ENCODE measurements at places on chromosomes 5 and 9. TPM values are rescaled to one million over a fixed set of nuclear protein-coding genes. Genes with fewer than 3 reads are reported as not detected.

DNA sequence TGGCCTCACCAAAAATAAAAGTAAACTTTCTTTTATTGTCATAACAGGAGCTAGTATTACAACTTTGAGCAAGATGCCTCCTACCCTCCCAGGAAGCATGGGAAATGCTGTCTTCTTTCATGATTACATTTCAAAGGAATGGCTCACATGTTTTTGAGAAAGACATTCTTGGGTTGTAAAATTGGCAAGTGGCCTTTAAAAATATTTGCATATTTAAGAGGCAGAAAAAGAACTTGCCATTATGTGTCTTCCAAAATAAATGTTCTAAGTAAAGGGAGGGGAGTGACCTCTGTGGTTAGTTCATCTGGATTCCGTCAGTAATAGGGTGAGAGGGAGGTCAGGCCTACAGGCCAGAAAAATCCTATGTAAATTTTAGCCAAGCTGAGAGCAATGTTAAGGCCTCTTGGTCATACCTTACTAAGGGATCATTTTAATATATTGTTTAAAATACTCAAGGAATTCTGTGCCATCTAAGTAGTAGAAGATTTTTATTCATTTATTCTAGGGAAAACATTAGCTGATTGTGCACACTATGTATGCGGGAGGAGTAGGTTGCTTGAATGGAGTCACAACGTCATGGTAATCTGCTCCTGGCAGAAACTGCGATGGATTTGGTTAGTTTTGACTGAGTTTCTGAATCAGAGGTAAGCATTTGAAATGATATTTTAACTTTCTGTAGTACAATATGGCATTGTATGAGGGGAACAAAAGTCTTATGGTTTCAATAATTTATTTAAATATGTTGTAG is 1485.7 kb upstream of the CDH9 start:
- no peaks in the 10 kb centered on the region for H3K36me3 ChIP-seq
- no peaks in the 10 kb centered on the region for H3K4me1 ChIP-seq
- no peak overlapping the region for H3K4me3 ChIP-seq
- H3K27me3 ChIP-seq, result no peaks in the 10 kb centered on the region

Gene FOXD4
- 0.13 TPM for total RNA-seq

Gene SKP2
- 9.5 TPM for total RNA-seq

GRCh38 chr5:176737746-176738636 is 72.4 kb upstream of the UNC5A start:
- no peak for DNase-seq
- H3K4me3 ChIP-seq, result no peak overlapping the region
- peaks cover under 1% of the 10 kb centered on the region for H3K4me1 ChIP-seq
- no peak overlapping the region for H3K27ac ChIP-seq
- H3K36me3 ChIP-seq, result no peaks in the 10 kb centered on the region
- H3K27me3 ChIP-seq, result peaks cover 94% of the 10 kb centered on the region

- H3K27ac ChIP-seq, result no peak overlapping the region
- H3K4me1 ChIP-seq, result no peaks in the 10 kb centered on the region
- DNase-seq, result no peak
- no peaks in the 10 kb centered on the region for H3K36me3 ChIP-seq
- H3K27me3 ChIP-seq, result no peaks in the 10 kb centered on the region
Measured at GRCh38 chr5:22892441-22892840, 39.3 kb upstream of the CDH12 start.

- H3K36me3 ChIP-seq, result no peaks in the 10 kb centered on the region
- no peaks in the 10 kb centered on the region for H3K27me3 ChIP-seq
- H3K4me1 ChIP-seq, result peaks cover 30% of the 10 kb centered on the region
- peak overlapping the region; percentile 98 for H3K4me3 ChIP-seq
- peak overlapping the region; percentile 100 for H3K27ac ChIP-seq
Measured at GRCh38 chr5:32172923-32173266, 1.2 kb downstream of the GOLPH3 start.

Gene PCDHGA11
- 3.3 TPM for total RNA-seq

DNA sequence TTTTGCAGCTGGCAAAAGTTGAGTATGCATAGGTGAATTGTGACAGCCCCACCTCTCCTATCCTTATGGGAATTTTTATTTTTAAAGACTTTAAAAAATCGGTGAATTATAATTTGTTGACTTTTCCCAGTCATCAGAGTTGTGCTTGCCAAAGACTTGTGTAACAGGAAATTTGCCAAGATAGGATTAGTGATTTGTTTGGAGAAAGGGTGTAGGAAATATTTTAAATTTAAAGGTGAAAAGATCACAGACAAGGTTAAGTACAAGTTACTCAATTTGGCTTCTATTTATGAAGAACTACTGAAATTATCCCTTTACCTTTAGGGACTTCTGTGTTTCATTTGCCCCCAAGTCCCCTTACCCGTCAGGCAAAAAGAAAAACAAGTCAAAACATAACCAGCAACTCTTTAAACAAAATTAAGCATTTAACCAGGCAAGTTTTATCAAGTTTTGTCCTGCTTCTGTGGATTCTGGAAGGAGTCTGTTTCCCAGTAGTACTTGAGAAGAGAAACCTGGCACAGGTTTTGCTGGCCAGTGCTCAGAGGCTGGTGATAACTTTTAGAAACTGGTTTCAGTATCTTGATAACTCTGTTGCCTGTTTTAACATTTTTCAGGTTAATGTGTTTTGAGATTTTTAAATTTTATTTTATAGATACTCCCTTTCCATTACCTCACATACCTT is 285.4 kb downstream of the MAST4 start:
- no peak for DNase-seq
- no peaks in the 10 kb centered on the region for H3K36me3 ChIP-seq
- no peaks in the 10 kb centered on the region for H3K27me3 ChIP-seq
- H3K4me1 ChIP-seq, result peaks cover 28% of the 10 kb centered on the region
- peak overlapping the region; percentile 34 for H3K27ac ChIP-seq

Gene ECM2
- 11.6 TPM for total RNA-seq

Gene PCDHB9
- 0.98 TPM for total RNA-seq

GRCh38 chr9:72533322-72533721 is 11.9 kb downstream of the TMC1 start:
- H3K27me3 ChIP-seq, result no peaks in the 10 kb centered on the region
- no peaks in the 10 kb centered on the region for H3K4me1 ChIP-seq
- DNase-seq, result no peak
- H3K4me3 ChIP-seq, result no peak overlapping the region

Gene ENTREP1
- 25.1 TPM for total RNA-seq

DNA sequence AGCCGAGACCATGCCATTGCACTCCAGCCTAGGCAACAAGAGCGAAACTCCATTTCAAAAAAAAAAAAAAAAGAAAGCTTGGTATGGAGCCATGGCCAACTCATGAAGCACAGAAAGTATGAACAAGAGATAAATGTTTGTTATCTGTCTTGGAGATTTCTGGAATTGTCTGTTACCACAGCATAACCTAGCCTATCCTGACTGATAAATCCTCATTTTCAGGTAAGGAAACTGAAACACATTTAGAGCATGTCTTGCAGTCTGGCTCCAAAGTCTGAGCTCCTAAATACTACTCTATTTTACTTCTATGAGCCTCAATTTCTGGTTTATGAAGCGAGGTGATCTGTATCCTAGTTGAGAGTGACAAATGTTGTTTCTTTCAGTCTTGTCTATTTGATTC is 68.3 kb upstream of the SLC44A1 start:
- no peak overlapping the region for H3K27ac ChIP-seq
- no peak overlapping the region for H3K4me3 ChIP-seq
- H3K4me1 ChIP-seq, result peaks cover 8% of the 10 kb centered on the region
- no peaks in the 10 kb centered on the region for H3K27me3 ChIP-seq
- no peaks in the 10 kb centered on the region for H3K36me3 ChIP-seq

Gene HAVCR1
- total RNA-seq, result not detected

DNA sequence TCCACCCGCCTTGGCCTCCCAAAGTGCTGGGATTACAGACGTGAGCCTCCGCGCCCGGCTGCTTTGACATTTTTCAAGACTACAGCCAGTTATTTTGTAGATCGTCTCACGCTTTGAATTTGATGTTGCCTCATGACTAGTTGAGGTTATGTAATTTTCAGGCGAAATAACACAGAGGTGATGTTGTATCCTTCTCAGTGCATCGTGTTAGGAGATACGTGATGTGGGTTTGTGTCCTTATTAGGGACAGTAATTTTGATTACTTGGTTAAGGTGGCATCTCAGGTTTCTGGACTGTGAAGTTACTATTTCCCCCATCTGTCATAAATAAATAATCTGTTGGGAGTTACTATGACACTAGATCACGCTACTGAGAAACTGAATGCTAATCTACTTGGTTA is 25.0 kb downstream of the CTNNA1 start:
- H3K4me1 ChIP-seq, result no peaks in the 10 kb centered on the region
- H3K27me3 ChIP-seq, result no peaks in the 10 kb centered on the region
- H3K27ac ChIP-seq, result no peak overlapping the region
- no peak for DNase-seq
- H3K36me3 ChIP-seq, result peaks cover 47% of the 10 kb centered on the region

Gene FLT4
- total RNA-seq, result 8.5 TPM

DNA sequence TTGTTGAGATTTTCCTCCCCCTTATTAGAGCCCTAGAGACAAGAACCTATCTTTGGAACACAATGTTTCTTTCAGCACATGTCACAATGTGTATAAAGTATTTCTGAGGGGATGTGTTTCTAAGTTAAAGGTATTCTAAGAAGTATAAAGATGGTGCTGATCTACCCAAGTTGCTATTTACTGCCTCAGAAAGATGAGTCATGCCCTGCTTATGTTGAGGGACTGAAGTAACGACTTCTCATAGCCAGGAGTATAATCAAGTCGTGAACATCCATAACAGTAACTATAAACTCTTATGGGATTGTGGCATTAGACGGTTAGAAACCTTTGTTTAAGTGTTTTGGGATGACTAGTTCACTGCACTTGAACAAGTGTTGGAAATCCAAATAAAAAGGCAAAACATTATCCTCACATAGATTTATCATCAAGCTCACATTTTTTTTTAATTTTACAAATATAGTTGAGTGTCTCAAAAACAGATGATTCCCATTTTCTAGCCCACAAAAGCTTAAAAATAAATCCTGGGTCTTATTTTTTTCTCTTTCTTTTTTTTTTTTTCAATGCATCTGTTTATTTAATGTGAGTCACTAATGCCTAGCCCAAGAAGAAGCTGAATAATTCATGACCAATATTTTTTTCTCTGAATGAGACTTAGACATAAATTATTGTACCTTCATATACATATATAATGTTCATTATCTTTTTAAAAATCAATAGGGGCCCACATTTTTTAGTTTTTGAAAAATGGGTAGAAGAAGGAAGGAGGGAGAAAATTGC is 12.2 kb upstream of the TMEM252 start:
- no peaks in the 10 kb centered on the region for H3K27me3 ChIP-seq
- H3K36me3 ChIP-seq, result no peaks in the 10 kb centered on the region
- H3K27ac ChIP-seq, result no peak overlapping the region

DNA sequence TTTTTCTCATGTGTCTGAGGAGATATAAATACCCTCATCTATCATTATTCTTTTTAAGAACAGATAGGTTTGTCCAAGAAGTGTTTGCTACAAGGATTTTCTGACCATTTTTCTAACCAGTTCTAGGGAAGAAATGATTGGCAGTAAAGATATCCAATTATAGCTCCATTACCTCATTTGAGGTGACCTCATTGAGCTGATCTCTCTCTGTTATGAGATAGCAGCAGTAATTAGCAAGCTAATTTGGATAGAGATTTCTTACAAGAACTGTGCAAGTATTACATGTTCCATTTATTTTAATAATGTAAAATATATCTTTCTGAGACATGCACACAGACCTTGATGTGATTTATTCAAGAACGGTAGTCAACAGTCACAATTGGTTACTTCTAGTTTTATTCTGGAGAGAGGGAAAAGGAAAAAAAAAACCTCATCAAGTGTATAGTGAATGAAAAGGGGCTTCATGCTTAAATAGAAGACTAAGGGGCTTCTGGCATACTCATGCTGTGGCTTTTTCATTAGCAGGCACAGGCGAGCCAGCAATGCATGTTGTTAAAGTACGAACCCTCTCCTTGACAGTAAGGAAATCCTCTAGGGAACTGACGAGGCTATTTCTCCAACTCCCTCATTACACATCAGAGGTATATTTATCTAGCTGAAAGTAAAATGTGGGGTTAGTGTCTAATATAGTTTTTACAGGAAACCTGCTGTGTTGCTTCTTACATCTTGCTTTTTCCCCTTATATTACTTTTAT is 127.3 kb downstream of the NUDT12 start:
- H3K27ac ChIP-seq, result no peak overlapping the region
- DNase-seq, result no peak
- no peaks in the 10 kb centered on the region for H3K4me1 ChIP-seq
- no peak overlapping the region for H3K4me3 ChIP-seq

DNA sequence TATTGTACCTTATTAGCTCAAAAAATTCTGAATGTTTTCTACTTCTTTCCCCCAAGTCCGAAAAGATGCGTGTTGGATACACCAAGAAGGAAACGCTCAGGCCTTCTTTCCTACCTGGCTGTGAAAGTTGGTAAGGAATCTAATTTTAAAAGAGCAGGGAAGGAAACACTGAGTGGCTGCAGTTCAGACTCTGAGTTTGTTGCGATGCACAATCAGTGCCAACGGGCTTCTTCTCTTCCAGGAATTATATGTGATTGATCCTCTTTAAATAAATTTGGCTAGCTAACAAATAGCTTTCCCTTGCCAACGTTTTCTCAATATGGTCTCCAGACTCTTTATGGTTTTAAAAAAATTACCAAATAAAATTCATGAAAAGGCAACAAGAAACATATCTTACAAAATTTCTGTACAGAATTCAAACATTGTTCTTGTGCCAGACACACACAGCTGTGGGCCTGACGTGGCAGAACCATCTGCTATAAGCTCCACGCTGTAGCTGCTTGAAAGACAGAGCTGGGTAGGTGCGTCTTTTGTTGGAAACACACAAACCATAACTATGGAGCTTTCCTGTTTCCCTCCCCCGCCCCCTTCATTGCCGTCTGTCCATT is 493.1 kb downstream of the ZNF608 start:
- no peak overlapping the region for H3K4me3 ChIP-seq
- H3K27ac ChIP-seq, result no peak overlapping the region
- no peak for DNase-seq
- peaks cover 10% of the 10 kb centered on the region for H3K4me1 ChIP-seq
- H3K27me3 ChIP-seq, result no peaks in the 10 kb centered on the region
- no peaks in the 10 kb centered on the region for H3K36me3 ChIP-seq

DNA sequence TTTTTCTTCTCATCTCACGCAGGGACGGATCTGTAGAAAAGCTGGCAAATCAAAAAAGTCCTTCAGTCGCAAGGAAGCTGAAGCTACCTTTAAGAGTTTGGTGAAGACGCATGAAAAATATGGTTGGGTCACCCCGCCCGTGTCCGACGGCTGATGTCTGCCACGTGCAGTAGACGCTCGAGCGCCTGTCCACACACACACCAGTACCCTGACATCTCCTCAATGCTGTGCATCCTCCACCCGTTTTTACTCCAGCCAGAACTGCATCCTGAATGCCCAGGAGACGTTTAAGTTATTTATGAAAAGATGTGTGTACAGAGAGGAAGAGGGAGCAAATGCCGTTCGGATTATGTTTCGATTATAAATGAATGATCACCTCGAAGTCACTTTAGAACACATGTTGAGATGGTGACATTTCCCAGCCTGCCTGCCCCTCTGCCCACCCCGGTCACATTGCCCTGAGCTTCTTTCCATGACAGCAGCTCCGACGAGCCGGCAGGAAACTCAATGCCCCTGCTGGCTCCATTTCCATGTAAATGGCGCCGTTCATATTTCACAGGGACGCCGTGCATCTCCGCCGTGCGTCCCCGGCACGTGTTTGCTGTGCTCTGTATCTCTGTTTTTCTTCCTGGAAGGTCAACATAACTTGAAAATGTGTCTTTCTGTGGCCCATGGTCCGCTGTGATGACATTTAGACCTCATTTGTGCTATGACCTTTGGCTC is 42.7 kb downstream of the UBE2QL1 start:
- H3K4me3 ChIP-seq, result no peak overlapping the region
- peaks cover 3% of the 10 kb centered on the region for H3K27me3 ChIP-seq
- DNase-seq, result no peak

Gene IL17B
- not detected for total RNA-seq

GRCh38 chr5:16879650-16880049 is 56.4 kb downstream of the MYO10 start:
- DNase-seq, result no peak
- no peak overlapping the region for H3K4me3 ChIP-seq
- no peak overlapping the region for H3K27ac ChIP-seq
- H3K27me3 ChIP-seq, result no peaks in the 10 kb centered on the region
- no peaks in the 10 kb centered on the region for H3K36me3 ChIP-seq

Gene ASPN
- 16.7 TPM for total RNA-seq

Gene ANGPTL2
- 37.4 TPM for total RNA-seq

Data from heart right ventricle (tissue), 16 donors.